ENCODE measurements at places on chromosomes 11 and 22.

GRCh38 chr11:41254966-41255365 is 204.5 kb downstream of the LRRC4C start:
- DNase-seq = no peak

DNA sequence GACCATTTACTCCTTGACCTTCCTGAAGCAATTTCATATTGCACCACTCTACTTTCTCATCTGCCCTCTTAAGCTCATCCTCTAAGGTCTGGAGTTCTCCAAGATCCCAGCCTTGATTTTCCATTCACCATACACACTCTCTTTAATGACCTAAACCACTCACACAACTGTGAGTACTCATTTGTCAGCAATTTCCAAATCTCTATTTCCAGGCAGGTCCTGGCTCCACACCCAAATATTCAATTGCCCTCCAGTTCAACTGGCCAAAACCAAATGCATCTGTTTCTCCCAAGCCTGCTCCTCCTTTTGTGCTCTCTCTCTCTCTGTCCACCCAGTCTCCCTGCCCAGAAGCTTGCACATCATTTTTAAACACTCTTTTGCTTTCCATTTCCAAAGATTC is 39.6 kb downstream of the NEU3 start:
- no peak for DNase-seq

- no peak for DNase-seq
Observed at GRCh38 chr11:126172596-126173038, 38.8 kb downstream of the RPUSD4 start.

DNA sequence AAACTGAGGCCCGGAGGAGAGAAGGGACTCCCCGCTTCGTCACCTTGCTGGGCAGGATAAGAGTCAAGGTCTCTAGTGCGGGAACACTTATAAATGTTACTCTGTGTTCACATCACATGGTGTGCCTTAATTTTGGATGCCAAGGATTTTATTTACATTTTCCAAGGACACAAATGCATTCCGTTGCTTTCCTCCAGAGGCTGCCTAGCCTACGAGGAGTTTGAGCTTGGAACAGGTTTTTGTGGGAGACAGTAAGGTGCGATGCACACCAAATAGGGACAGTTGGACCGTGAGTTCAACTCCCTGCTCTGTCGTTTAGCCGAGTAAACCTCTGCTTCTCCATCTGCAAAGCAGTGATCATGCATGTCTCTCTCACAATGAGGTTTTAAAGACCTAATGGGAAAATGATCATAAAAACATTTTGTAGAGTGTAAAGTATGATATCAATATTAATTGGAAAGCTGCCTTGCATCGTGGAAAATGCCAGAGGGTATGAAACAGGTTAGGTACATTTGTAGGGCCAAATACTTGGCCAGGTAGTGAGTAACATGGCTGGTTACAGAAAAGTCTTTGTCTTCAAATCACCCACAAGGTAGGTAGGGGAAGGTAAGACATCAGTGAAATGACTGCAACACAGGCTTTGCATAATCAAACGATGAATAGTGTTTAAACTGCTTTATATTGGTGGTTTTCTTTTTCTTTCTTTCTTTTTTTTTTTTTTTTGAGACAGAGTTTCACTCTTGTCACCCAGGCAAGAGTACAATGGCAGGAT is 61.8 kb downstream of the ST3GAL4 start:
- DNase-seq = no peak

DNA sequence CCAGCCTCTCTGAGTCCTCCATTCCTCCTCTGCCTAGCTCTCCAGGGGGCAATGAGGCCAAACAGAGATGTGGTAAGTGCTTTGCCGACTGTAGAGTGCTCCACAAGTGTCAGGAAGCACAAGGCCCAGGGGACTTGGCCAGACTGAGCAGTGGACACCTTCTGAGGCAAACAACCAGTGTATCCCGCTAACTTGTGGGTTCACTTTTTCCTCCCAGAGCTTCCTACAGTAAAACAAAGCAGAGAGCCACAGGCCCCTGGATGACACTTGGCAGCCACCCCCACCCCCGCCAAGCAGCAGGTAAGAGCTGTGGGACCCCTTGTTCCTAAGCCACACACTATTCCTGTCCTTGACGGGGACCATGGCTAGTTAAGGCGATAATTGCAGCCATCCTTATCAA is 160.9 kb downstream of the CACNA1I start:
- DNase-seq = no peak

DNA sequence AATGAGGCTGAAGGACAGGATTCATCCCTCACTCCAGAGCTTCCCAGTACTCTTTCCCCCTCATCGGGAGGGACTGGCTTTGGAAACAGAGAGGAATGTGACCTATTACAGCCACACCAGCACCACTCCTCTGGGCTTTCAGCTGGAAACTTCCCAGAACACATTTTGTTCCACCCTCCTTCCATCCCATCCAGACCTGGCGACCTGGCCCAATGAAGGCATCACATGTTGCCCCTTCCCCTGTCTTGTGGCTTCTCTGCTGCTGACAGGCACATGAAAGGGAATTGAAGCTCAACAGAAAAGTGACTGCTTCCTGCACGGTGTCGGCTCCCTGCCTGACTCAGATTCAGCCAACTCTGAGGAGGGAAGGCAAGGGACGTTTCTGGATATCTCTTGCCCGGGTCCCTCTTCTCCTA is 19.1 kb downstream of the IRAG1 start:
- no peak for DNase-seq

DNA sequence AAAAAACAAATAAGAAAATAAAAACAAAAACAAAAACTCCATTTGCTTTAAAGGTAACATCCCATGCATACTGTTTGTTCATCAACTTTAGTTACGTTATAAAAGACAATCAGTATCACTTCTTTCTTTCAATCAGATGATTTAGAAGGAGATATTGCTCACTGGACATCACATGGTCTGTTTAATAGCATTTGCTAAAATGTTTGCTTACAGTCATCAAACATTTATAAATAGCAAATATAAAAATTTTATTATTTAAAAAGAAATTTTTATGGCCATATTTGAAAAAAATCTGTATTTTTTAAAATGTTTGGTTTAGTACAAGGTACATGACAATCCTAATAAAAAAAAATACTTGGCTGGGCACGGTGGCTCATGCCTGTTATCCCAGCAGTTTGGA is 22.6 kb downstream of the MMP26 start:
- no peak for DNase-seq

DNA sequence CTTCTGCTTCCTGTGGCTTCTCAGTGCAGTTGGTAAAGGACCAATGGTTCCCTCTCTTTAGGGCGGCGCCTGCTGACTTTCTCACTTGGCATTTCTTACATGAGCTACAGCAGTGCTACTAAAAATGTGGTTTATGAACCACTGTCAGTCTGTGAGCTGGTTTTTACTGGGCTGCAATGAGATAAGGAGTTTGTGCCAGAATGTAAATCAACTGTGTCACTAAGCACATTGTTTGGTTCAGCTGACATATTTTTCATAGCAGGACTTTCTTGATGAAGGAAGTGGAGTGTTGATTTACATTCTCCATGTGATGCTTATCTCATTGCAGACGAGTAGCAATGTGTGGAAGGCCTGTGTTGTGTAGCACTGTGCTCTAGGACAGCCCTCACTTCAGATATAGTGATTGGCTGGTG is 463.3 kb downstream of the SOX6 start:
- DNase-seq = no peak

- no peak for DNase-seq
Observed at GRCh38 chr11:10914050-10914449, 56.2 kb upstream of the ZBED5 start.

- DNase-seq = no peak
Observed at GRCh38 chr22:32932176-32932575, 126.0 kb downstream of the SYN3 start.

DNA sequence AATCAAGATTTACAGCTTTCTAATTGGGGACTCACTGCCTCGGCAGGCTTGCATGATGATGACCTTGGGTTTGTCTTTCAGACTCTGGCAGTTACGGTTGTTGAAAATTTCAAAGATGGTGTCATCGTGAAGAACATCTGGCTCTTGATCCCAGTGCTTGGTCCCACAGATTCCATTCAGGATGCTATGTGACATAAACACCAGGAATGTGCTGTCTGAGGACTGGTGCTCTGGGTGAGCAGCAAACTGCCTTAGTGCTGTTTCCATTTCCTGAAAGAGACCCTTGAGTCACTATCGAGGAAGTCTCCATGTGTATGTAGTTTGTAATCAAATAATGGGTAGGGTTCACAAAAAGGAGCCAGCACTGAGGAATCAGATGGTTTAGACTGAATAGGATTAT is 7.1 kb downstream of the CASP12 start:
- DNase-seq = no peak

DNA sequence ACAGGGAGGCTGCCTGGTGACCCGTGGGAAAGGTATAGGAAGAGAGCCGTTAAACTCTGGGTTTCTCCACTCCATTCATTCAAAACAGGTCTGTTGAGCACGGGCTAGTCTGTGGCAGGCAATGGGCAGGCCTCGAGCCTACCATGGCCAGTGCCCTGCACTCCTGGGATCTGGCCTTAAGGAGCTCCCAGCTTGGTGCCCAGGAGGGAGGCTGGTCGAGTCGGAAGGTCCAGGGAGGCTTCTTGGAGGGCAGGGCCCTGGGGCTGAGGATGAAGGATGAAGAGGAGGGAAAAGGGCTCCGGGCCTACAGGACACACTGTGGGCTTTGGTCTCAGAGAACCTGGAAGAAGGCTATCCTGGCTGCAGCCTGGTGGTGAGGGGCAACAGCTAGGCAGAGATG is 41.9 kb upstream of the MN1 start:
- DNase-seq = no peak

DNA sequence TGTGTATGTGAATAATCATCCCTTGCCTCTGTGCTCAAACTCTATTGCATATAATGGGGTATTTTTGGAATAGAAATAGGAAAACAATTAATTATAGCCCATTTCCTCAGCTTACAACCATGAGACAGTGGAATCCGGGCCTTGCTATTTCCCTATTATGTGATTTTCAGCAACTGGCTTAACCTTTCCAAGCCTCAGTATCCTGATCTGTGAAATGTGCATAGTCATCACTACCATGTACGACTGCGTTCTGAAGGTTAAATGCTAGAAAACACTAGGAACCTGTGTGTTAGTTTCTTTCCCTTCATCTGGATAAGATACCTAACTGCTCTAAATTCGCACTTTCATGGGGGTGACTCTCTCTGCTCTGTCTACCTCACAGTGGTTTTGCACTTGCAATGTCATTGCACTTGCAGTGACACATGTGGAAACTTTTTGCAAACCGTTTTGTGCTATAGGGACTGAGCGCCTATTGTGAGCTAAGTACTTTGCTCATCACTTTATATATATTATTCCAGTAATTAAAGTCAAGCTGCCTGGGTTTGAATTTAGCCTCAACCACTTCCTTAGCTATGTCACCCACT is 48.3 kb downstream of the IRAG1 start:
- no peak for DNase-seq

- no peak for DNase-seq
Observed at GRCh38 chr11:34432822-34433221, 5.9 kb upstream of the CAT start.

- DNase-seq = no peak
Observed at GRCh38 chr11:40885250-40885954, 574.0 kb downstream of the LRRC4C start.

- DNase-seq = no peak
Observed at GRCh38 chr11:110858547-110858921, 146.3 kb upstream of the ARHGAP20 start.

DNA sequence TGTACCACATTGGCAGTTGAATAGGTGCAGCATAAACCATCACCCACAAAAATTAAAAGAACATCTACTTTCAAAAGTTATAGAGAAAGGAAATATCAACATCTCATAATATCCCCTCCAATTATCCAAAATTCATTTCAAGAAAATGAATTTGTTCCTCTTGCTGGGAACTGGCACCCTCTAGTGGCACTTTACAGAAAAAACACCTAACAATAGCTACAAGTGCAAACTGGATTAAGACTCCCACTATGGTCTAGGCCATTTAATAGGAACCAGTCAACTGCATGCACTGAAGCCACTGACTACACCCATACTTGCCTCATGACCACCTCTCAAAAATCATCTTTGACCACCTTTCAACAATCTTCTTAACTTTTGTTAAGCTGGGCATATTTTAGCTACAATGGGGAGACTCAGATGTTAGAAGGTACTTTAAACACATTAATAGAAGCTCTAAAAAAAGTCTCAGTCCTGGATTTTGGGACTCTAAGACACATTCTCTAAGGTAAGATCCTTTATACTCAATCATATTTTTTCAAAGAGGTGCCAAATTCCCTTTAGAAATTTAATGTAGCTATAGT is 17.3 kb downstream of the TRAF6 start:
- peak; percentile 27 for DNase-seq

GRCh38 chr22:40237788-40238424 is 60.2 kb downstream of the TNRC6B start:
- no peak for DNase-seq

DNA sequence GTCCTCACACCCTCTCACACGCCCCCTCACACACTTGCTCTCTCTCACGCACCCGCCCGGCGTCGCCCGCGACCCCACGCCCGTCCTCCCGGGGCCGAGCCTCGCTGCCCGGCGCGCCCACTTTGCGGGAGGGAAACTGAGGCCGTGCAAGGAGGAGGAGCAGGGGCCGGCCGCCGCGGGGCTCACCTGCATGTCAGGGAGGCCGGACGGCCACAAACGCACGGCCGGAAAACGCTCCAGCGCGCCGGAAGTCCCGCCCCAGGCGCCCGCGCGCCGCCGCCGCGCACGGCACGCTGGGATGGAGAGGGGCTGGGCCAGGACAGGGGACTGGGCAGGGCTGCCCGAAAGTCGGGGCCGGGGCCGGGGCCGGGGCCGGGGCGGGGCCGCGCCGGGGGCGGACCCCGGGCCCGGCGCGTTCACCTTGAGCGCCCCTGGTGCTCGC is at the start of gene CHID1:
Gene CHID1 (minus strand): TSS at position 222 of the 442 bp plus-strand sequence. CDS start 5,994 bp downstream, outside the sequence.
- peak; percentile 84 for DNase-seq

DNA sequence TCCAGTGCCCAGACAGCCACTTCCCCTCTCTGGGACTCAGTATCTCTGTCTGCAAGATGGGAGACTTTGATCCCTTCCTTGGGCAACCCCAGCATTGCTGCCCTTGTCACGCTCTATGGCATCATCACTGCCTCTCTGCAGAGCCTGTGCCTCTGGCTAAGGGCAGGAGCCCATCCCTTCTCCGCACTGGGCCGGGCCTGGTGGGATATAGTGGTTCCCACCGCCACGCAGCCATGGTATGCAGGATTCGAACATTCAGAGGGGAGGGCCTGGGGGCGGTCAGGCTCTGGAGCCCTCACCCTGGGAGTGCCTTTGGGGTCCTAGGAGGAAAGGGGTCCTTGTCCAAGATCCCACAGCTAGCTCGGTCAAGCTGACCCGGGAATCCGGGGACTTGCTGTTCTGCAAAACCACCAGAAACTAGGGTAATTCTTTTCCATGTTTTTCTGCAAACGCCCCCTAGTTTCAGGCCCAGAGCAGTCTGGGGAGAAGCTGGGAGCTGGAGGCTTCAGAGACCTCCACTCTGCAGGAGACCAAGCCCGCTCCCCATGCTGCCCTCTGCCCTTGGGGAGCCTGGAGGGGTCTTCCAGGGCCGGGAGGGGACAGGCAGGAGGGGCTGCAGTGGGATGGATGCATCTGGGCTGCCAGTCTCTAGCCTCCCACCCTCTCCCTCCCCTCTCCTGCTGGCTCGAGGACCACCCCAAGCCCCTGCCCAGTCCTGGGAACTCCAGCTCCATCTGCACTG is 24.4 kb upstream of the CBX7 start:
- DNase-seq = no peak

- no peak for DNase-seq
Observed at GRCh38 chr22:17841836-17842235, 67.6 kb upstream of the BID start.

GRCh38 chr11:114156131-114156581 is 96.6 kb downstream of the ZBTB16 start:
- no peak for DNase-seq

GRCh38 chr11:17802491-17802890 is 67.9 kb downstream of the KCNC1 start:
- no peak for DNase-seq
